ENCODE measurements at places on chromosomes 7 and 10.
A peak's percentile ranks its signal among the peaks of the same experiment; 100 is the strongest.

- DNase-seq, result no peak
Measured at GRCh38 chr7:79461660-79462059, 8.2 kb upstream of the MAGI2 start.

DNA sequence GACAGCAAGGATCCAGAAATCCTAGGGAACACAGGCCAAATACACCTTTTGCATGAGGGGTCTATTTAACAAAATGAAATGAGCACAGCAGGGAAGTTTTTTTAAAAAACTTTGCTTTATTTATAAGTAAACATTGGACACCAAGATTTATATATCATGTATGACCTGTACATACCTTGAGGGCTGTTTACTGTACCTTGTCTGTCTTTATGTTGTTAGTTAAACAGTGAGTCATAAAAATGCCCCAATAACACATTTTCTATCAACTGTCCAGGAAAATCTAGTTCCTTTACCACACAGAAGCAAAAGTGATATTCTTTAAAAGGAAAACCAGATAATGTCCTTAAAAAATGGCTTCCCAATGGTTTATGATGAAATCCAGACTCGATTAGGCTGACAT, 45.1 kb upstream of the AGR3 start:
- no peak for DNase-seq

DNA sequence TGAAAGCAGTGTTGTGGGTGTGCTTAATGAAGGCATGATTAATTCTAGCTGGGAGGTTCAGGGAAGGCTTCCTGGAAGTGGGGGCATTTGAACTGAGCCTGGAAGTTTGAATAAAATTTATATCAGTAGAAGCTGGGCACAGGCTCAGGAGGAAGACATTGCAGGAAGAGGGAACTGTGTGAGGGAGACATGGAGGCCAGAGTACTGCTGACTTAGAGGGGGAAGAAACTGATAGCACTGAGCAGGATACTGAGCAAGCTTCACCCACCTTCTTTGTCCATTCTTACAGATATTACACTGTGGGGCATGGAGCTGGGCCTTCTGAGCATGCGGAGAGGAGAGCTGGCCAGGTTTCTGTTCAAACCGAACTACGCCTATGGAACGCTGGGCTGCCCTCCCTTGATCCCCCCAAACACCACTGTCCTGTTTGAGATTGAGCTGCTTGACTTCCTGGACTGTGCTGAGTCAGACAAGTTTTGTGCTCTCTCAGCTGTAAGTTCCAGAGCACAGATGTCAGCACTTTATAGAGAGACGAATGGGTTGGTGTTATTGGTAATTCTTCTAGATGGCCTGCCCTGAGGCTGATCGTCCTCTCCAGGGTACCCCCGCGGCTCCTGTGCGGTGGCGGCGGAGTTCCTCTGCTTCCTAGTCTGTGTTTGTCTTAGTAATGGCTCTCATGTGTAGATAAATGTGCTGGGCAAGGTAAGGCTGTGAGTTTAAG, 2.1 kb downstream of the FKBP6 start:
- no peak for DNase-seq

- no peak for DNase-seq
Measured at GRCh38 chr7:29234438-29234837, 39.9 kb downstream of the CHN2 start.

DNA sequence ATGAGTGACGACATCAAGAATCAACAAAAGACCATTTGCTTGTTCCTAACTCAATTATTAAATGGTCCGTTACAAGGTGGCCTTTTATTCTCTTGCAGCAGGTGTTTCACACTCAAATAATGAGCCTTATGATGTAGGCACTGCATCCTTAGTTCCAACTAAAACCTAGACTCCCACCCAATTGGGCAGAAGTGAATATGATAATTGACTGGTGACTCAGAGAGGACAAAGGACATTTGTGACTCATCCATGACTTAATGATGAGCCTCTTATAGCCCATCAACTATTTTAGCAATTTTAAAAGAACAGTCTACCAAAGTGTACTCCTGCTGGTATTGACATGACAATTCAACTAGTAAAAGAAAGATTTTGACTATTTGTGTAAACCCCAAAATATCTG, 1027.8 kb upstream of the PHF14 start:
- DNase-seq, result no peak

DNA sequence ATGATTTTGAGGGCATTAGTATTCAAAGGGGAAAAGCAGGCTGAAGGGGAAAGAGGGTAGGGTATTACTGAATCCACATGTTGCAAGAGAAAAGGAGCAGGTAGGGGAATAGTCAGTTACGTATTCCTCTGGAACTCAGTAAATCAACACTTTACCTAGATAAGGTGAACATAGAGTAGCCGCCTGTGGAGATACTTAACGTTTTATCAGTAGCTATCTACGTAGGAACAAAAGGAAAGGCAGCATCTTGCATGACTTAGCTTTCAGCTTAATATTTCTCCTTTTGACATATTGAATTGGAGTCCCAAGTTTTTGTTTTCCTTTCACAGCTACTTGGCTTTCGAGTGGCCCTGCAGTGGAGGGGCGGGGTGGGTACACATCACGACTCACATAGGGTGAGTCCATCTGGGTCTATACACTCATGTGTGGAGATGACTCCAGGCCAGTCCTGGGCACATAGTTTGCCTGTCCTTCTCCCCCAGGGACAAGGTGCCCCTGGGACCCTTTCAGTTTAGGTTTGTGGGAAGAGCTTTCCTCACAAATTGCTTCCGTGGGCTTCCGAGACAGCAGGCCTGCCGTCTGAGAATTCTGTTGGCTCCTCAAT, 48.1 kb downstream of the CCNY start:
- DNase-seq, result no peak

- no peak for DNase-seq
Measured at GRCh38 chr10:70084189-70084588, 31.5 kb downstream of the MACROH2A2 start.

- no peak for DNase-seq
Measured at GRCh38 chr7:155520114-155520513, 26.2 kb downstream of the CNPY1 start.

DNA sequence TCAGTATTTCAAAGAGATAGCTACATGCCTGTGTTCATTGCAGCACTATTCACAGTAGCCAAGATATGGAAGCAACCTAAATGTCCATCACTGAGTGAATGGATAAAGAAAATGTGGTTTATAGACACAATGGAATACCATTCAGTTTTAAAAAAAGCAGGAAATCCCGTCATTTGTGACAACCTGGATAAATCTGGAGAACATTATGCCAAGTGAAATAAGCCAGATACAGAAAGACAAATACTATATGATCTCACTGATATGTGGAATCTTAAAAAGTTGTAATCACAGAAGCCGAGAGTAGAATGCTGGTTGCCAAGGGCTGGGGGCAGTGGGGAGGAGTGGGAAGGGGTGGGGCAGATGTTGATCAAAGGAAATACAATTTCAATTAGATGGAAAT, 235.8 kb upstream of the IGFBP3 start:
- no peak for DNase-seq

- no peak for DNase-seq
Measured at GRCh38 chr10:97744405-97745035, 7.6 kb downstream of the ZFYVE27 start.

- no peak for DNase-seq
Measured at GRCh38 chr10:84101042-84101441, 38.3 kb upstream of the GHITM start.

- DNase-seq, result no peak
Measured at GRCh38 chr10:70048030-70048723, 4.5 kb upstream of the MACROH2A2 start.

- no peak for DNase-seq
Measured at GRCh38 chr10:78755063-78755701, 313.6 kb upstream of the ZMIZ1 start.

GRCh38 chr7:8125680-8126444, 136.1 kb downstream of the ICA1 start:
- peak; percentile 48 for DNase-seq

DNA sequence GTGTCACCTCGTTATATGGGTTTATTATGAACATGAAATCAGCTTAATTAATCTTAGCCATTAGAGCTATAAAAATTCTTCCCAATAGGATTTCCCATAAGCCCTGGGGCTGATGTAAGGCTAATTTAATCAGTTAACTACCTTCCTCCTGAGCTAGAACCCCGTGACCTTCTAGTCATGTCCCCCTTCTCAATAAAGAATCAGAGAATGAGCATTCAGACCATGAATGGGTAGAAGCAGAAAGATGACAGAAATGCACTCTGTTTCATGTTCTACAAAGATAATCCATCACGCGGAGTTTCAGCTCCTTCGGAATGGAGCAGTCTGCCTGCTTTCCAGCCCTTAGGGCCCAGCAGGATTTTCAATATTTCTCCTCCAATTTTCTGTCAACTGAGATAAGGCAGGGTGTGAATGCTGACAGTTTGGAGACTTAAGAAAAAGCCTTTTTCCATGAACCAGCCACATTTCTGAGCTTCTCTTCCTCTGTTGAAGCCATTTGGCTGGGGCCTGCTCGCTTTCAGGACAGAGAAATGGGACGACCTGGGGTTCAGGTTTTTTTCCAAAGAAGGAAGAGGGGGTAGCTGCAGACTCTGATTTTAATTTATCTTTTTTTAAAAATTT, 211.0 kb downstream of the NEBL start:
- DNase-seq, result no peak

GRCh38 chr7:8618441-8619070, 185.1 kb downstream of the NXPH1 start:
- no peak for DNase-seq

- no peak for DNase-seq
Measured at GRCh38 chr7:127909424-127910152, 121.6 kb downstream of the LRRC4 start.

DNA sequence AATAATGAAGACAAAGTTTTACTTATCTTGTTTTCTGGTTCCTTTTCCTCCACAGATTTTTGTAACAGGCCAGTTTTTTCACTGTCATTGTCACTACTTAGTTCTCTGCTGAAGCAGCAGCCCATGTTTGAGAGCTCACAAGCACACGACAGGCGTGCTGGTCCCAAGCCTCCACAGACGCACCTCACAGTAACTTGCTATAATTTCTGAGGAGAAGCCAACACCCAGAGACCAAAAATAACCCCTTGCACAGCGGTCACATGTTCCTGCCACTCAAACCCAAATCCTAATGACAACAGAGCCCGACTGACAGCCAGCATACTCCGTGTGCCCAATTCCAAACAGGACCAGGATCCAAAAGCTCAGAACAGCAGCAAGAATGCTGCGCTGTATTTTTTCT, 58.5 kb downstream of the LARP4B start:
- peak; percentile 37 for DNase-seq

DNA sequence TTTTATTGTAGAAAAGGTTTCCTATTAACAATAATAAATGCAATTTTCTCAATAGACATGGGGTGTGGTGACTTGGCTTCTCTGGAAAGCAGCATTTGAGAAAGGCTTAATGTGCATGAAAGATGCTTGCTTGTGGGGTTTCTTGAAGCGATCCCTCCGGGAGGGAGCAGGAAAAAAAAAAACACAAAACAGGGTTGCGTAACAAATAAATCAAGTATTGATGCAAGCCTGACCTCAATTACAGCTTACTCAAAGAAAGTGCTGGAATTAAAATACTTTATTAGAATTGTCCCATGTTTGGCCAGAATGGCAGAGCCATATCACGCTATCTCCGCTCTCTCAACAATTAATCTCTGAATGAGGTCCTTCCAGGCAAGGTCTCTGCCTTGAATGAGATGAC, 1612.5 kb downstream of the REEP3 start:
- no peak for DNase-seq

DNA sequence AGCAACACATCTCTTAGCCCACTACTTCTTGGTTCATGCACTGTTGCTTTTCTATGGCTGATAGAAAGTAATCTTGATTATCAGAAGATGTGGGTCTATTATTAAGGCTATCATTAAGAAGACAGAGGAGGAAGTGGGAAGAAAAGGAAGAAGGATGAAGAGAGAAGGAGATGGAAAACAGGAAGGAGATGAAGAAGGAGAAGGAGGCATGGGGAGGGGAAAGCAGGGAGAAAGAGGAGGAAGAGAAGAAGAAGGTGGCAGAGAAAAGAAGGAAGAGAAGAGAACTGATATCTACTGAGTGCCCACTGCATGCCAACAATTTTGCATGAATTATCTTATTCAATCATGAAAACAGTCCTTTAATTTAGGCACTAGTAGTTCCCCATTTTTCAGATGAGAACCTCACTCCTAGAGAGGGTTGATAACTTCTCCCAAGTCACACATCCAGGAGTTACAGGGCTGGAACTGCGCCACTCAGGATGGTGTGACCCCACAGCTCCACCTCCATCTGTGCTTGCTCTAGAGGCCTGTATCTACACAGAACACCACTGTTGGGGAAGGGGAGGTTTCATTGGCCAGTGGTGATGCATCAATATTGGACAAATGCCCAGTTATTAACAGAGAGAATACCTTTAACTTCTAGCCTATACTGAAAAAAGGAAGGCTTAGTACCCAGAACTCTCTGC, 147.4 kb downstream of the CXCL12 start:
- DNase-seq, result no peak

DNA sequence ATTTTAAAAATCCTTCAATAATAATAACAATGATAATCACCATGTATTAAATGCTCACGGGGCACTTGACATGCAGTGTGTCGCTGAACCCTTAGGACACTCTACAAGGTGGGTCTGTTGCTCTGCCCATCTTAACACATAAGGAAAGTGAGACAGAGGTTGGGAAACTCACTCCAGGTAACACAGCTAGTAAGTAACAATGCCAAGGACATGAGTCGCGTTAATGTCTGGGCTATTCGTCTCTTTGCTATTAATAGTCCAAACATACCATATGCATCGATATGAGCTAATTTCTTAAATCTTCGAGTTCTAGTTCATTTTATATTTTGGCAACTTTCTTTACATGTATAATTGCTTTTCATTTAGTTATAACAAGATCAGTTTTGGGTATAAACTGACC, 79.5 kb downstream of the BEND7 start:
- DNase-seq, result no peak

GRCh38 chr7:152876749-152877148, 117.2 kb downstream of the ACTR3B start:
- DNase-seq, result no peak

GRCh38 chr10:80196950-80197315, 8.4 kb downstream of the ANXA11 start:
- no peak for DNase-seq

DNA sequence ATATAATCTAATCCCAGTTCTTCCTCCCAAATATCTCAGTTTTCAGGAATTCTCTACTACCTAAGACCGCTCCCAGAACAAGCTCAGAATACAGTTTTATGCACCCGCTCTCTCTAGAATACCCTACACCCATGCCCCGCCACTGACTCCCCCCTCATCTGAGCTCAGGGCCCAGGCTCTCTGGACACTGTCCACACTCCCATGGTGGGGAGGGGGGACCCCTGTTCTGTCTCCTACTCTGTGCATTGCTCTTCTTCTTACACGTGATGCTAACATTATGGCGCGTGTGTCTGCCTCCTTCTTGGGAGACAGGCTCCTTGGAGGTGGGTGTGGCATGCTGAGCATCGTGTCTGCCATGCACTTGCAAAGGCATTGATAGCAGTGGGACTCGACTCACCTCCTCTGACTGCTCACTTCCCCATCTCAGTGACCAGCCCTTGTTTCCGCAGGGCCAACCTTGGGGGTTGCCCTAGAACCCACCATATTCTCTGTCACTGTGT, 127.9 kb downstream of the TCERG1L start:
- peak; percentile 8 for DNase-seq

- DNase-seq, result peak; percentile 59
Measured at GRCh38 chr7:3998060-3998459, 684.0 kb upstream of the FOXK1 start.

GRCh38 chr10:30002426-30003266, 56.7 kb downstream of the JCAD start:
- DNase-seq, result peak; percentile 83

GRCh38 chr7:159125104-159125954, 19.3 kb downstream of the VIPR2 start:
- DNase-seq, result peak; percentile 8

- no peak for DNase-seq
Measured at GRCh38 chr10:61763778-61764177, 101.0 kb downstream of the CABCOCO1 start.

GRCh38 chr7:131325179-131325840, 2.4 kb upstream of the MKLN1 start:
- no peak for DNase-seq

Data from femur (tissue), 1 donor.